ENCODE measurements at places on chromosomes 5 and 9. TPM values are rescaled to one million over a fixed set of nuclear protein-coding genes. Genes with fewer than 3 reads are reported as not detected.

Gene PCDHB13
- 4.6 TPM for total RNA-seq

Gene SLC36A2
- total RNA-seq, result not detected

DNA sequence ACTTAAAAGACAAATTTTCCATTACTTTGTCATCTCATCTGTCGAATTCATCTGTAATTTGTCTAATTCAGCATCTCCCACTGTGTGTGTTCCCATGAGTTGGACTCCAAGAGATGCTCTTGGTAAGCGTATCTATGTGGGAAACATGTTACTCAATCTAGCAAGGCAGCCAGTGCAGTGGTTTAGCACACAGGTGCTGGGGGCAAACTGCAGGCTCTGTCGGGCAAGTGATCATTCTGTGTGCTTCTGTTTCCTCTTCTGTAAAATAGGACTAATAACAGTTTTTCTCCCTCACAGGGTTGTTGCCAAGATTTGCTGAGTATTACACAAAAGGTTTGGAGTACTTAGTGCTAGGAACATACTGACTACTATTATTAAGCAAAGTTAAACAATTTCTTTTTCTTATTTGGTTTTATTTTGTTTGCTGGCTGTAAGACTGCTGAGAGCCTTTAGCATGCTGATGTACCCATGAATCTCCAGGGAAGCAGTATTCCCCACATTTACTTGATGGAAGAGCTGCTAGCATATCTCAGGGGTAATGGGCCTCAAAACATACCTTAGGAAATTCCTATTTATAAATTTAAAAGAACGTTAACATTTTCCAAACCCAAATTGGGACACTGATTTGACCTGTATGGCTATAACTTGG, 709 bp upstream of the GAPT start:
- no peaks in the 10 kb centered on the region for H3K4me1 ChIP-seq
- no peak overlapping the region for H3K27ac ChIP-seq
- no peaks in the 10 kb centered on the region for H3K36me3 ChIP-seq
- H3K27me3 ChIP-seq, result no peaks in the 10 kb centered on the region

- H3K4me3 ChIP-seq, result no peak overlapping the region
- no peaks in the 10 kb centered on the region for H3K36me3 ChIP-seq
- H3K27ac ChIP-seq, result no peak overlapping the region
- DNase-seq, result no peak
These were observed 166.2 kb downstream of the TMEM38B start for GRCh38 chr9:105860516-105860915.

GRCh38 chr5:36606428-36607113, at the start of gene SLC1A3:
Gene SLC1A3, plus strand, starts transcription at chr5:36606606. Its CDS starts 1,818 bp downstream, at chr5:36608424.
- peak within 1 kb of the TSS; percentile 41 for H3K4me3 ChIP-seq
- no peaks in the 10 kb centered on the region for H3K27me3 ChIP-seq
- no peaks in the 10 kb centered on the region for H3K4me1 ChIP-seq
